NCI-H2081 treated with DMSO at 0.1 percent for 48 hours (cell line): ENCODE measurements at places on chromosomes 6 and 20.

- no peak for DNase-seq
These were observed at the start of gene UNC93A for GRCh38 chr6:167290786-167291622. Gene UNC93A (plus strand): TSS chr6:167291315. CDS start chr6:167291490, 175 bp downstream.

GRCh38 chr20:48613926-48614325, 213.9 kb downstream of the PREX1 start:
- DNase-seq, result no peak

DNA sequence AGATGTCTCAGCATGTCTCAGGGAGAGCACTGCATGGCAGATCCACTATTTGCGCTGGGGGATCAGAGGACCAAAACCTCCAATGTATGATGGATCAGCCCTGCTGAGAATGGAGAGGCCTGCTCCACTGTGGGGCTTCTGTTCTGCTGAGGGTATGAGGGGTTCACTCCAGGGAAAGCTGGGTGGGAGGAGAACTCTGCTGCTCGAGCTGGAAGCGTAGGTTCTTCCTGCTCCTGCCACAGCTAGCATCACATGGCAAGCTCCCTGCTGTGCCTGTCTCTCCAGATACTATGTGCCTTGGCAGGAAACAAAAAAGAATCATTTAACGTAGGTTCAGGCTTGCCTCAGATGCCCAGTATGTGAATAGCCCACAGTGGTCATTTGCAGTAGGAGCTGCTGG, 105.8 kb downstream of the EPM2A start:
- no peak for DNase-seq

- DNase-seq, result no peak
These were observed 746.9 kb upstream of the MARCKS start for GRCh38 chr6:113110211-113110610.

DNA sequence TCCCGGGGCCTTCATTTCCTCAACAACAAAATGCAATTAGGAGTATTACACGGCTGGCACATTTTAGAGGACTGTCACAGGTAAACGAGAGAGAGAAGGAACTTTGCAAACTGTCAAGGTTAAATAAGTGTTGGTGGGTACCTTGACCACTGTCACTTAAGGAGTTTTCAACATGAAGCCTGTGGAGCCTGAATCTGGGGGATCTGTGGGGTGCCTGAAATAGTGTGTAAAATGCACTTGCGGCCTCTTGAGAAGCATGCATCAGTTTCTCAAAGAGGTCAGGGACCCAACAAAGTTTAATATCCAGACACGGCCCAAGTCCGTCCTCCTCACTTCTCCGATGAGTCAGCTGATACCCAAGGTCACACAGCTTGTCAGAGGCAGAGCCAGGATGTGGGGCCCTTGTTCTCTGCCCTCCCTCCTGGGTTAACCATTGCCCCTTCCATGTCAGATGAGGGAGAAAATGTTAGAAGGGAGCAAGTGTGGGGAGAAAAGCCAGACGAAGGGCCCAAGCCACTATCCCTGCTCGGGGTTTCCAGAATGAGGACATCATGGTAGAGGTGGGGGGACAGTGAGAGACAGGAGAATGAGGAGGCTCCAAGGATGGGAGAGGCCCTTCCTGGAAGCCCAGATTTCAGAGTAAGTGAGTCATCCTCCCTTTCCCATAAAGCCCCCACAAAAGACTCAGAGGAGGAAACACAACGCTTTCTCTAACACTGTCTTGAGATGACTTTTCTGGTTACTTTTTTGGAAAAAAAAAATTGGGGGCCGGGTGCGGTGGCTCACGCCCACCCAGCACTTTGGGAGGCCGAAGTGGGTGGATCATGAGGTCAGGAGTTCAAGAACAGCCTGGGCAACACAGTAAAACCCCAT, 42.2 kb downstream of the C6orf132 start:
- no peak for DNase-seq

- DNase-seq, result no peak
These were observed 1.5 kb upstream of the CITED2 start for GRCh38 chr6:139376017-139376330.

DNA sequence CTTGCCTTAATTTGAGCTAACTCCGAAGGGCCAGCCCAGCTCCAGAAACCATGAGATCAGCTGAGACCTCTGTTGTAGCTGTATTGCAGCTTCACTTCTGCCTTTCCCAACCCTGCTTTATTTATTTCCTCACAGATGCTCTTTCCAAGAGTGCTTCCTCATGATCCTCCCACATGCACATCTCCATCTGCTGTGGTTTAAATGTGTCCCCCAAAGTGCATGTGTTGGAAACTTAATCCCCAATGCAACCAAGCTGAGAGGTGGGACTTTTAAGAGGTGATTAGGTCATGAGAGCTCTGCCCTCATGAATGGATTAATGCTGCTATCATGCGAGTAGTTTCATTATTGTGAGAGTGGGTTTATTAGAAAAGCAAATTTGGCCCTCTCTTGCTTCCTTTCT, 164.4 kb upstream of the TAB2 start:
- no peak for DNase-seq

- no peak for DNase-seq
These were observed 41.3 kb downstream of the WASF1 start for GRCh38 chr6:110137924-110138887.

DNA sequence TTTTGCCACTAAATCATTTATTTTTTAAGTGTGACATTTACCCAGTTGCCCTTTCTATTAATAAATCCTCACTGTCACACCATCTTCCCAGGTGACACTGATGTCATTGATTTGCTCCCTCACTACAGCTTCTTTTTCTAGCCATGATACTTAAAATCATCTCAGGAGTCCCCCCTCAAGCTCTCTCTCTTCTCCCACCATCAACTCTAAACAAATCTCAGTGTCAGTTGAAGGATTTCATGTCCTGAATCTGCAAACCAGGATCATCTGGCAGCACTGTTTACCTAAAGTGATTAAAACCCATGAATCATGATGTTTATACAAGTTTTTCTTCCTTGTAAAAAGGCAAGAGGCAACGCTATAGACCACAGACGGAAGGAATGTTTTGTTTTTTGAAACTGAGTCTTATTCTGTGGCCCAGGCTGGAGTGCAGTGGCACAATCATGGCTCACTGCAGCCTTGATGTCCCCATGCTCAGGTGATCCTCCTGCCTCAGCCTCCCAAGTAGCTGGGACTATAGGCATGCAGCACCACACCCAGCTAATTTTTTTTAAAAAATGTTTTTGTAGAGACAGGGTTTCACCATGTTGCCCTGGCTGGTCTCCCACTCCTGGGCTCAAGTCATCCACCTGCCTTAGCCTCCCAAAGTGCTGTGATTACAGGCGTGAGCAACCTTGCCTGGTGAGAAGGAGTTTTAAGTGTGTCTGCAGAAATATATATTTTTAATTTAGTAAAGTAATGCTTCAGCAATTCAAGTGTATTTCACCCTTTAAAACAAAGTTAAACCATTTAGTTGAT, 30.1 kb upstream of the SH3BGRL2 start:
- no peak for DNase-seq

DNA sequence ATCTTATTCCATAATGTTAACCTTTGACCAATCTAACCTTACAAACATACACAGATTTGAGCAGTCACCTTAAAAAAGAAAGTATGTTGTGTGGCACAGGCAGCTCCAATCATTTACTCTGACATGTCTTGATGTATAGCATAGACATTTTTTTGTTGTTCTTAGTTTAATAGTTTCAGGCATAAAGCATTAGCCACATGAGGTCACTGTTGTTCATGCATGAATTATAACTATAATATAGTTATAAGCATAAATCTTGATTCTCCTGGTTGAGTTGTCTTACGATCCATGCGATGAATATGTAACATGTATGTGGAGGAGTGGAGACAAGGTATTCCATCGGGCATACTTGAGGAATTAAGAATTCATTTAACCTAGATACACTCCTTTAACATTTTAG, 26.1 kb upstream of the NKAIN2 start:
- DNase-seq, result no peak

DNA sequence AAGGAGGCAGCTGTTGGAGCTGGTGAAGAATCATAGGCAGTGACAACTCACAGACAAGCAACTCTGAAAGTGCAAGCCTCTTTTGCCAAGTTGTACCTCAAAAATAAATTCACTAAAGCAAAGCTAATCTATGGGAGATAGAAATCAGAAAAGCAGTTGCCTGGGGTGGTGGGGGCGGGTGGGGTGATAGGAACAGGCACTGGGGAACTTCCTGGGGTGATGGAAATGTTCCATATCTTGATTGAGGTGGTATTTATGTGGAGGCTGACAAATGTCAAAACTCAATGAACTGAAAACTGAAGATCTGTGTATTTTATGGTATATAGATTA, 52.4 kb downstream of the ATP9A start:
- DNase-seq, result no peak

- no peak for DNase-seq
These were observed 127.4 kb upstream of the GRIK2 start for GRCh38 chr6:101266063-101266462.

DNA sequence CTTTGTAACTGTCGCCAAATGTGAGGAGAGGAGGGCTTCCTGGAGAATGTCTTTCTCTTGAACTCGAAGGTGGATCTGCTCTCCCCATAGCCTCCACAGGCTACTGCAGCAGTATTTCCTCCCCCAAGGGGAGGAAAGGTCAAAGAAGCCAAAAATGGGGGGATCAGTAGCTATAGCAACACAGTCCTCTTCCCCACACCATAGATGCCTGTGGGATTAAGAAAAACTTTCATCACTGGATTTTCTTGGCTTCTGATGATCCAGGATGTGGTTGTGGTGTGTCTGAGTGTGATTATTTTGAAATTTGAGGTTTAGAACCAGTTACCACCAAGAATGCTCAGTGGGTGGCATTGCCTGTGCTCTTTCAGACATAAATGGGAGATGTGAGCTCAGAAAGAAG, 140.1 kb upstream of the SPACA1 start:
- no peak for DNase-seq

DNA sequence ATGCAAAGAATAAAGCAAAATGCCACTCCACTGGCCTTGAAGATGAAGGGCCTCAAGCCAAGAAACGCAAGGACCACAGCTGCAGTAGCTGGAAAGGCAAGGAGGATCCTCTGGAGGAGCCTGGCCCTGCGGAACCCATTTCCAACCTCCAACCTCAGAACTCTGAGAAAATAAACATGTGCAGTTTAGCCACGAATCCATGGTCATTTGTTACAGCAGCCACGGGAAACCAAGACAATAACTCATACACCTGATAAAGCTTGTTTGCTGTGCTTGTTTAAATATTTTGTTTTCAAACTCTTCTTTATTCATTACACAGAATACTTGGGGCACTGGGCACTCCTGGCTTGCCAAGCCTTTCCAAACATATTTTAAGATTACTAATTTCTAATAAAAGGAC, 10.4 kb downstream of the SERPINB6 start:
- DNase-seq, result no peak

DNA sequence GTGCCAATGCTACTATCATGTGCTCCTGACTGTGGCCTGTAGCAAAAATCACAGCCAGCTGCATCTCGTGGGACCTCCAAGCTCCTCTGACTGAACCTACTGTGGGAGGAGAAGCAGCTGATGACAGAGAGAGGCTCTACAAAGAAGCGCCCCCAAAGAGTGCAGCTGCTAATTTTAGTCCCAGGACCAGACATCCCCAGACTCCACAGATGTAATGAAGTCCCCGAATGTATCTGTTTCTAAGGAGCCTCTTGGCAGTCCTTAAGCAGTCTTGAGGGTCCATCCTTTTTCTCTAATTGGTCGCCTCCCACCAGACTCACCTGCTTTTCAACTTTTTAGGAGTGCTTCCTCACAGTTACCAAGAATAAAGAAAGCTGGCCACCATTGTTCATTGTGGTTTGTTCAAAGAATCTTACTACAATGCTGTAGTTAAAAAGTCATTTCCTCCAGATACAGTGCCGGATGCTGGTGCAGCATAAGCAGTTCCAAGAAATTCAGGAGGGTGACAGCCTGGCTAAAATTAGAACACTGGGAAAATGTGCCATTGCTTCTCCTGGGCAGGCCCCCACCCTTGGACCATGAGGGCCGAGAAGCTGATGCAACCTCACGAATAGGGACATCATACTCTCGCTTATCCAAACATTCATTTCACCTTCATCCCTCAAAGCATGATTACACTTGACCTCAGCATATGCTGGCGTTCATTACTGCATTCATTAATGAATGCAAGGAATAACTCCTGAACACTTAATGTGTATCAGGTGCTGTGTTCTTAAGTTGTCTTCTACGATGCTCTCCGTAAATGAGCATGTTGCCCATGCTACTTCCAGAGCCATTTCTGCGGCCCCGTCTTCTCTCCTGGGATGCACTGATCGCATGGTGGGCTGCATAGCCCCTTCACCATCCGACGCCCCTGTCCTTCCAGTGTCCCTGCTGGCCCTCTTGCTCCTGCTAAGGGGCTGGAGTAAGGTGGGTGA, 66.4 kb downstream of the LY86 start:
- no peak for DNase-seq

DNA sequence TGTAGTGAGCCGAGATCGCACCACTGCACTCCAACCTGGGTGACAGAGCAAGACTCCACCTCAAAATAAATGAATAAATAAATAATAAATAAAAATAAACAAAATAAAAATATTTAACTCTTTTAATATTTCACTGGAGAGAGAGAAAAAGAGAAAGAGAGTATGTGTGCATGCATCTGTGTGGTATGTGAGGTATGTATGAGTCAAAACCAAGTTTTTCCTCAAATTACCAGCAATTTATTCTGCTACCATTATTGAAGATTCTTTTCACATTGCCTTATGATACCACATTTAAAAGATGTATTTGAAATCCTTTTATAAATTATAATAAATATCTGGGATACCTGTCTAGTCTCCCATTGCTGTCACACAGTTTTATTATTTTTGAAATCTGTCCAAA, 122.1 kb downstream of the CD164 start:
- no peak for DNase-seq

DNA sequence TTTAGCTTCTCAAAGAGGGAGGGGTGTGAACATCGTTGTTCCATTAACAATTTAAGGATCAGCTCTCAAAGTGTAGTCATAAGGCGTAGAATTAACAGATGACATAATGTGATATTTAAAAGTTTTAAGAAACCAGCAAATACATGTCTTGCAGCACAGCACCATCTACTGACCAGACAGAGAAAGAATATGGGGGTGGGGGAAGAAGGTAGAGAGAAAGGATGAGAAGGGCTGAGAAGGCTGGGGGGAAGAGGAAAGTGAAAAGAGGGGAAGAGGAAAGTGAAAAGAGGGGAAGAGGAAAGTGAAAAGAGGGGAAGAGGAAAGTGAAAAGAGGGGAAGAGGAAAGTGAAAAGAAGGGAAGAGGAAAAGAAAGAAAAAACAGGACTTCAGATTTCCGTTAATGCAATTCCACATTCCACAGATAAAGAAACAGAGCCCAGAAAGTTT, 80.9 kb downstream of the HAO1 start:
- DNase-seq, result peak; percentile 44

DNA sequence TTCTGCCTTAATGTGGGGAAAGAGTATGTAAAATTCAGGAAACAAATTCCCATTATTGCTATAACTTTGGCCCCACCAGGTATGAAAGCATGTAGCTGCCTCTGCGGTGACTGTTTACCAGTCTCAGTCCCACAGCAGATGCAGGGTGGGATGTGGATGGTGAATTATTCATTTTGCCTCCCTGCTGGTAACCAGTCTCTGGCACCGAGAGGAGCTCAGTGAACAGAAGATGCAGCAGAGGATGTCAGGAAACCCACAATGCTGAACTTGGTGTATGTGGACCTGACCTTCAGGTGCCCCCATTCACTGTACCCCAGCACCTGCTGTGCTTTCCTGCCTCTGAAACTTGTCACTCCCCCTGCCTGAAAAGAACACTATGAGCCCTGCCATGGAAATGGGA, 8.8 kb upstream of the METTL24 start:
- no peak for DNase-seq

GRCh38 chr20:19284400-19285178, 72.1 kb downstream of the SLC24A3 start:
- DNase-seq, result no peak
